Hematopoietic multipotent progenitor cell treated with erythropoietin and hydrocortisone succinate and interleukin-3 and kit ligand, for 17 days (in vitro differentiated cells): ENCODE measurements at places on chromosomes 2 and 18.

- no peak for DNase-seq
Measured at GRCh38 chr2:101440127-101440738, 34.7 kb downstream of the RFX8 start.

DNA sequence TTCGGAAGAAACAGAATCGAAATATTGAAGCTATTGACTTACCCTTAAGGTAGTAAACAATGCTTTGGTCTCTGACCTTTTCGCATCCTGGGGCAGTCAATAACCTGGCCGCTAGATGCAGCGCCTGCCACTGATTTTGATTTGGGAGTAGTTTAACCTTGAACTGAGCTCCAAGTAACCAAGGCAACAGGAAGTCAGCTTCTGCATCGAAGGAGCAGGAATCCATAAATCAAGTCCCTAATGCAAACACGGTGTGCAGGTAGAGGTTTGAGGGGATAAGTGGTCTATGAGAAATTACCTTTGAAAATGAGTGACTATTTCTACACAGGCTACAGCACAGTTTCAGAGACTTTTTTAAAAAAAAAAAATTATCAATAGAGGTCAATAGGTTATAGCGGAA is 353.5 kb downstream of the SETBP1 start:
- no peak for DNase-seq

DNA sequence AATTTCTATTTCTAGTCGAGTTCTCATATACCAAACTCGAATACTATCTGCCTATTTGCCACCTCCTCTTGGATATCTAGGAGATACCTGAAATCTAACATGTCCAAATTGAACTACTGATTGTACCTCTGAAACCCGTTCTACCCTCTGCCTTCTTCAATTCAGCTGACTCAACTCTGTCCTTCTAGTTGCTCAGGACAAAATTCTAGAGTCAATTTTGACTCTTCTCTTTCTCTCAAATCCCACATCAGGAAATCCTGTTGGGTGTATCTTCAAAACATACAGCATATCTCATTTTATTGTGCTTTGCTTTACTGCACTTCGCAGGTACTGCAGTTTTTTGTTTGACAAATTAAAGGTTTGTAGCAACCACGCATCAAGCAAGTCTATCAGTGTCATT is 137.8 kb downstream of the ZAP70 start:
- DNase-seq = no peak

- no peak for DNase-seq
Measured at GRCh38 chr18:55339990-55340389, 248.0 kb downstream of the TCF4 start.

- DNase-seq = no peak
Measured at GRCh38 chr2:233961905-233962304, 44.7 kb downstream of the TRPM8 start.

- DNase-seq = no peak
Measured at GRCh38 chr2:34162231-34162630, 563.1 kb upstream of the FAM98A start.
